ENCODE measurements at places on chromosomes 1 and 21.

DNA sequence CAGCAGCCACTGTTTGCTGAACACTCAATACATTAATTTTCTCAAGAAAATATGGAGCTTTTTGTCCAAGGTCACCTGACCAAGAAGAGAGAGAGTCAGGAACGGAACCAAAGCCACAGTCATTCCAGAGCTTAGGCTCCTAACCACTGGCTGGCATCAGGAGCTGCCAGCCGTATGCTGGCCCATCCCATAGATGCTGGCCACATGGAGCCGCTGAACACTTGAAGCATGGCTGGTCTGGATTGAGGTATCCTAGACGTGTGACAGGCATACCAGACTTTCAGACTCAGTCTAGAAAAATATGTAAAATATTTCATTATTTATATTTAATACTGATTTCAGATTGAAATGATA is 458.7 kb downstream of the MATN1 start:
- no peak for DNase-seq

DNA sequence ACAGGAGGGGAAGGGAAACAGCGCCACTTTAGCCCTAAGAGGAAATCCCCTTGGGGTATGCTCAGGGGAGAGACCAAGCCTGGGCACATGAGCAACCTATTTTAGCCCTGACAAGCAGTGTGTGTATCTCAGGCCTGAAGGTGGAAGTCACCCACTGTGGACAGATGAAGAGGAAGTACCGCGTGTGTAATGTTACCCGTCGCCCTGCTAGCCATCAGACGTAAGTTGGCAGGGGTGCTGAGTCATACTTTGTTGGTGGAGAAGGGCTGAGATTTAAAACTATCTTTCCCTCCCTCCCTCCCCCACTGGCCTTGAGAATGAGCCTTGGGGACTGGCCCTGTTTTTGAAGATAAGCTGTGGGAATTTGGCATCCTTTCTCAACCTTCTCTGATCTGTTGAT is 11.2 kb downstream of the AGO1 start:
- DNase-seq: no peak

DNA sequence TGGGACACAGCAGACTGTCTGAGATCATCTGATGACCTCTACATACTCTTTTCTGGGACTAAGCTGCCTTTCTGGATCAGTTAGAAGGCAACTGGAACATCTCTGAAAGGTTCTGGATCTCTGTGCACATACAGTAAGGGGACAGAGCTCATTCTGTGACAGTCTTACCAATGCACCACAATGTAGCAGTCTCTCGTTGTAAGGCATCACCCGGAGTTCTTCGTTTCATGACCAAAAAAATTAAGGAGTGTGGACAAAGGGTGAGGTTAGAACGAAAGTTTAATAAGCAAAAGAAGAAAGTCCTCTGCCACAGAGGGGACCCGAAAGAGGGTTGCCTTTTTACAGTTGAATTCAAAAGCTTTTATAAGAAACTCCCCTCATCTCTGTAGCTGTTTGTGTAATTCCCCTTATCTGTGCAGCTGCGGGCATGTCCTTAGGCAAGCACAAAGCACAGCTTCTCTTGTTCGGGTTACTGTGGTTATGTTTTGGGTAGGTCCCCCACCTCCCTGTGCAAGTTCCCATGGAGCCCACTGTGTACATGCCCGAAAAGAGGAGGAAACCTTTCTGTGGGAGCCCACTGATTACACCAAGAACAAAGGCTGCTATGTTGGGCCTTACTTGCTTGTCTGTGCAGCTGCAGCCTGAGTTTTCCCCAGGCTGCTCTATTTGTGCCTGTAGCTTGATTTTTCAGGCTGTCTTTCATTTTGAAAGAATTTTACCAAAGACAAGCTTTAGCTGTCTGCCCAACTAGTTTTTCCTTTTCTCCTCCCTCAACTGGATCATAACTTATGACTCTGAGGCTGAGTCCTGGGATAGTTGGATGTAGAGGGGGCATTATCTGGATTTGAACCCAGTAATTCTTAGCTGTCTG is 53.1 kb upstream of the CACNA1E start:
- no peak for DNase-seq

DNA sequence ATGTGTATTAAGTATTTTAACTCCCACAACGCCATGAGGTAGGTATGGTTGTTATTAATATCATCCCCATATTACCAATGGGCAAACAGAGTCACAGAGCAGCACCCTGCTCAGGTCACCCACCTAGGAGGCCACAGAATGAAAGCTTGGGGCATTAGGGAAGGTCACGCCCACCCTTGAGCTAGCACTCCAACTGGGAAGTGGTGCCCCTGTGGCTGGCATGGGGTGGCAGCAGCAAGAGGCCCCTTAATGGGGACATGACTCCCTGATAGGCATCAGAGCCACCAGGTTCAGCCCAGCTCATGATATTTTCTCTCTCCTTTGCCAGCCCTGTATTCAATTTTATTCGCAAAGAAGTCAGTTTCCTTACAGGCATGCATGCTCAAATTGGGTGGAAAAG is 90.6 kb downstream of the DMRTB1 start:
- DNase-seq: no peak

DNA sequence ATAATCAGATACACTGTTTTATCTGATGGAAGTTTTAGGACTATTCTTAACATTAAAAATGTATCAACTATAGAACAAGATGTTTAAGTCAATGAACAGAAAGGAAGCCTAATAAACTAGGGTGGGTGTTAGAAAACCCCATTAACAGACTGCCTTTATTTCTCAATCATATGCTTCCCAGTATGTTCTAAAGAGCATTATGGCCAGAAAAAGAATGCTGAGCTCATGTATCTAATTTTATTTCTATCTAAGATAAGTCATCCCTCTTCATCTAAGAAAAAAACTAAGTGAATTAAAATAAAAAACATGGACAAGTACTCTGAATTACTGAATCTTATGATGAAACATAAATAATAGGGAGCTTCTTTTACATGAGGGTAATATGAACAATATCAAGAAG is 86.5 kb upstream of the TTC39A start:
- no peak for DNase-seq

GRCh38 chr1:87202451-87202850 is 126.2 kb upstream of the LMO4 start:
- DNase-seq: no peak

DNA sequence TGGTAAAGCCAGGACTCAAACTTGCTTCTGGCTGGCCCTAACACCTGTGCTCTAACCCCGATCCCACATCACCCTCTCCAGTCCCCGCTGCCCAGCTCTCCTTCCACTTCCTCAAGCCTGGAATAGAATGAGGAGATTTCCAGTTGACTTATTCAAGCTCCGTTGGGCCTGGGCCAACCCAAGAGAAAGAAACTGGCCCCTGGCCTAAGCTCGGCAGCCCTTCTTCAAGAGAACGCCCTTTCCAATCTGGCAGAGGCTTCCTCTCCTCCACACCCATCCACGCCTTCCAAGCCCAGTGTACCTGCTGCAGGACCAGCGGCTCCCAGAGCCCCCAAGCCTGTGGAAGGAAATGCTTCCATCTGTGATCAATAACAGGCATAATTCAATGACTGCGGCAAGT is 51.9 kb downstream of the LRRN2 start:
- DNase-seq: no peak

- no peak for DNase-seq
These were observed 210.4 kb downstream of the HIVEP3 start for GRCh38 chr1:41708332-41708731.

DNA sequence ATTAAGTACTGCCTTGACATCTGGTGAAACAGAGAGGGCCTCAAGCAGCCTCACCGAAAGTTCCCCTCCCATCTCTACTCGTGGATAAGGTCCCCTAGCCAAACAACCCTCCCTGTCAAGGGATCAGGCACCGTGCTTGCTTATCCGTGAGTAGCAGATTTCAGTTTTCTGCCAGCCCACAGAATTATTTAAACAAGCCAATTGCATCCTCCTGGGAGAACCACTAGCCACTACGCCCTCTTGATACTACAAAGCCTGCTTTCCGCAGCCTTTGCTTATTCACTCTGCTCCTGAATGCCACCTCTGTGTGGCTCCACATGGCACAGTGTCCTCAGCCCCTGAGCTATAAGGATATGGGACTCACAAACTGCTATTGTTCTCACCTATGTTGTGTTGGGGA is 5.9 kb upstream of the TFF2 start:
- no peak for DNase-seq

- DNase-seq: no peak
These were observed 16.8 kb downstream of the BMP8A start for GRCh38 chr1:39508266-39508665.

DNA sequence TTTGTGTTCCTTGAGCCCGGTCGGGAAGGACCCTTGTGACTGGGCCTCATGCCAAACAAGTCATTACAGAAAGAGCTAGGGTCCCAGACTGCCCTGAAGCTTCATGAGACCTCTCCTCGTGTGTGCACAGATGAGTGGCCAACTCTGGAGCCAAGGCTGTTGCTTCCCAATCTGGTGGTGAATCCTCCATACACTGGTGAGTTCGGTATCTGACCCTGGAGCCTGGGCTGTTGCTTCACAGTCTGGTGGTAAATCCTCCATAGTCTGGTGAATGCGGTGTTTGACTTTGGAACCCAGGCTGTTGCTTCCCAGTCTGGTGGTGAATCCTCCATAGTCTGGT is 737.8 kb downstream of the MATN1 start:
- DNase-seq: no peak

DNA sequence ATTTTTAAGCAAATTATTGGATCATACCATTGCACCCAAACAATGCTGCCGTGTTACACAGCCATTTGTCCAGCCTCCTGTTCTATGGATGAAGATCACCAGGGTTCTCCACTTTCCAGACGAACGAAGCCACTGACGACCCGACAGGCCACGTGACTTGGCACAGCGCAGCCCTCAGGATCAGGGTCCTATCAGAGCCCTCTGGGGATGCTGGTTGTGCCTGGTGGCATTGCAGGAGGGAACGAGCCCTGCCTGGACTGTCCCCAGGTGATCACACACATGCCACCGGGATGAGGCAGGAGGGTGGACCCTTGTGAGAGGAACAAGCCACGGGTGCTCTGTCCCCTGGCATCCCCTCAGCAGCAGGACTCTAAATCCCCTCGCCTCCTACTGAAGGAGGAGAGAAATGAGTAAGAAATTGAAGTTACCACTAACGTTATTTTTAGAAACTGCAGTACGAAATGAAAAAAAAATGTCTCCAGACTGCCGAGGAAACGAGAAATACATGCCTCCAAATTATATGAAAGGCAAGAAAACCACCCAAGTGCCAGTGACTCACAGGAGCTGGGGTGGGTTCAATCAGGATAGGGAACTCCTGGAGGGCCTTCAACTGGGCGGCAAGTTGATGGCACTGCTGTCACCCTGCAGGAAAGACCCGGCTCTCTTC is 58.7 kb upstream of the PDE9A start:
- no peak for DNase-seq

DNA sequence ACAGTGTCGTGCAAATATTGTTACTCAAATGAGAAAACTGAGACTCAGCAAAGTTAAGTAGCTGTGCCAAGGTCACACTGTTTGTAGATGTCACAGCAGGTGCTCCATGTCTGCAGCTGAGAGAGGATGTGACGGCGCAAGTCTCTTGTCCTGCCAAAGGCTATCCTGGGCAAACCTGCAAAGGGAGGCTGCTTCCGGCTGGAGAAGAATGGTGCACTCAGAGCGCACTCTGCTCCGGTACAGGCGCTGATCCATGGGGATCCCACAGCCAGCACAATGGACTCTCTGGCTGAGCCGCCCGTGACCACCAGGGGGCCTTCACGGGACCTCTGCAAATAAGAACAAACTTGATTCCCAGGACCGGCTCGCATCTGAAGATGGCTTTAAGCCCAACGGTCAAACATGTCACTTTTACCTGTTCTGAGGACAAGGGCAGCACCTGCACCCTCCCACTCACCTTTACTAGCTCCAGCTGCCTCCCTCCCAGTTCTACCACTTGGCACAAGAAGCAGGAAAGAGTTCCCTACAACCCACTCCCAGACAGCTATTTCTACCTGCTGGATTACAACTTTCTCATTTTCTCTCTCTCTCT is 21.9 kb downstream of the RD3 start:
- DNase-seq: no peak

GRCh38 chr21:18204931-18205330 is 39.7 kb upstream of the CHODL start:
- DNase-seq: no peak

DNA sequence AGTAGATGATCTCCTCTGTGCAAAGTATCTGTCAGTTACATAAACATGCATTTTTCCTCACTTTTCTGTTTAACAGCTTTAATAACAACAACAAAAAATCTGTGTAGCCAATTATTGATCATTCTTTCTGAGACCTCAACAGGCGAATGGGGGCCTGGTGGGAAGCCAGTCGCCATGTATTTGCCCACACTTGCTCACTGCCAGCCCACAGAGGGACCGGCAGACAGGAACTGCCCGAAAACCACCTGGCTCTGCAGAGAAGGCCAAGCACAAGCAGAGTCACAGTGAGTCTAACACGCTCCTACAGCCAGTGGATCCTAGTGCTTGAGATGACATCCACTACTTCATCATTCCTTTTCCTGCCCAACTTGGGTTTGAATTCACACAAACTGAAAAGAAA is 56.1 kb downstream of the NPHP4 start:
- no peak for DNase-seq

- peak; percentile 46 for DNase-seq
These were observed 3.8 kb upstream of the PLEKHA6 start for GRCh38 chr1:204363335-204364114.

- no peak for DNase-seq
These were observed 197.4 kb upstream of the GALNT2 start for GRCh38 chr1:229869687-229870086.

- DNase-seq: no peak
These were observed 18.9 kb downstream of the ZNF362 start for GRCh38 chr1:33275195-33275594.

DNA sequence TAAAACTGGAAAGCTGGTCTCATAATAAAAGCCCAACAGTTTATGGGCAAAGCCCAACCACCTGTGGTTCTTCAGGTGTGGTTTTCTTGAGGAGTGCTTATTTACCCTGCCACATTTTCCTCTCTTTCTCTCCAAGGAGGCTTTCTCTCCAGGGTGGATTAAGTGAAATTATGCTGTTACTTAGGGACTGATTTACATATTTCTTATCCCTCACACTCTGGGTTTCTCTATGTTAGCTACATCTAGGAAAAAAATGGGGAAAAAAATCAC is 4.8 kb downstream of the TBX19 start:
- no peak for DNase-seq

DNA sequence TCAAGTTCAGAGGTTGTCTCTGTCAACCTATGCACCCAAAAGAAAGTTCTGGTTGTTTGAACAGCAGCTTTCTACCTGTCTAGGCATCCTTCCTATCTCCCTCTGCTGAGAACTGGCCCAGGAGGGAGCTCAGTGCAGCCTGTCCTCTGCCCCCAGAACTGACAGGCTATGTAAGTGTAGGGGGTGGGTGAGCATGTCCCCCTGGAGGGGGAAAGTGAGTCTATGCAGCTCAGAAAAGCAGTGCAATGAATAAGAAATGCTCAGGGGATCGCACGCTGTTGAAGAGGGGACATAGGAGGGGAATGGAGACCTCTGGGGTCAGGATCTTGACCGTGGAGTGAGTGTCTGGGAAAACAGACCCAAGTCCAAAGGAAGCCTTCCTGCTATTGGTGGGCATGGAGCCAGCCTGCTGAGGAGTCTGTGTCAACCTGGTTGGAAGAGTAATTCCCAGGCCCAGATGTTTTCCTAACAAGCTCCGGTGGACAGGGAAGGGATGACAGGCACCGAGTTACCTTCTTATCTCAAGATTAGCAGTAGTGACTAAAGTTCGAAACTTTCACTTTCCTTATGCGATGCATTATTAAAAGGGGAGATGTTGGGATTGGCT is 26.1 kb upstream of the FHAD1 start:
- DNase-seq: no peak
